ENCODE measurements at places on chromosomes 1 and 21. TPM values are rescaled to one million over a fixed set of nuclear protein-coding genes. Genes with fewer than 3 reads are reported as not detected.

The PLXNA2 gene
- 92.8 TPM for total RNA-seq

The ST6GALNAC3 gene
- 3.4 TPM for total RNA-seq

The C1orf210 gene
- 22.5 TPM for total RNA-seq

The OR2T29 gene
- total RNA-seq, result not detected

The SPRR2A gene
- total RNA-seq, result not detected

The OR2AJ1 gene
- total RNA-seq, result not detected

The CSRP1 gene
- total RNA-seq, result 235 TPM

The GSTM5 gene
- 11.6 TPM for total RNA-seq

DNA sequence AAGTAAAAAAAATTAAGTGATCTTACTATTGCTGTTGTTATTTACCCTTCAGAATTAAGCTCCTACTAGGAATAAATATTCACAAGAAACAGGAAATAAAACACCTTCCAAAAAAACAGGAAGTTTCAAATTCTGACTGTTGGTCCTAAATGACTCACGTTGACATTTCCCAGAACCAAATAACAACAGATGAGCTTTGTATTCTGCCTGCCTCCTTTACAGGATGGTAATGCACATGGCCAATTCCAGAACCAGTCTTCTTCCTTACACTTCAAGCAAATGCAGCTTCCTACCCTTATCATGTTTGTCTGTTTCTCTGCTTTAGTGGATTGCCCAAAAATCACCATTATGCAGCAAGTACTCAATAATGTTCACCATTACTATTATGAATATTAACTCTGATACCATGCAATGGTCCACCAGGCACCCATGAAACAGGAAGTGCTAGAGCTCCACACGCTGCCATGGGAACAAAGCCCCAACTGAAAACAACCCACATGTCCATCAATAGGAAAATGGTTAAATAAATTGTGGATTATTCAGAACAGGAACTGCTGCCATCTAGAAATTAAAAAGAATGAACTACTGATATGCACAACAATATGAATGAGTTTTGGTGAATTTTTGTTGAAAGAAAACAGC, 8.9 kb downstream of the CASP9 start:
- DNase-seq, result no peak

DNA sequence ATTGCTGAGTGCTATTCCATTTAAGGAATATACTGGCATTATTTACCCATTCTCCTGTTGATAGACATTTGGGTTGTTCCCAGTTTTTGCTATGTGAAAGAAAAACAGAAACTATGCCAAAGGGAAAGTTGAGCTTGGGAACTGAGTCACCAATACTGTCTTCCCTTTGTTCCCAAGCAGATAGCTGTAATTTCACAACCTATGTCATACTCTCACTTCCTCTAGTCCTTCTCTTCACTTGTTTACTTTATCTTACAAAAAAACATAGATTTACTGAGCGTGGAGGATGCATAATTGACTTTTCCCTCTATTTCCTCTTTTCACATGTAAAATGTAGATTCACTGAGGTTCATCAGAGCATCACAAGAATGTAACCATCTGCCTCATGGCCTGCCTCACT, 32.4 kb upstream of the PGBD5 start:
- no peak for DNase-seq

DNA sequence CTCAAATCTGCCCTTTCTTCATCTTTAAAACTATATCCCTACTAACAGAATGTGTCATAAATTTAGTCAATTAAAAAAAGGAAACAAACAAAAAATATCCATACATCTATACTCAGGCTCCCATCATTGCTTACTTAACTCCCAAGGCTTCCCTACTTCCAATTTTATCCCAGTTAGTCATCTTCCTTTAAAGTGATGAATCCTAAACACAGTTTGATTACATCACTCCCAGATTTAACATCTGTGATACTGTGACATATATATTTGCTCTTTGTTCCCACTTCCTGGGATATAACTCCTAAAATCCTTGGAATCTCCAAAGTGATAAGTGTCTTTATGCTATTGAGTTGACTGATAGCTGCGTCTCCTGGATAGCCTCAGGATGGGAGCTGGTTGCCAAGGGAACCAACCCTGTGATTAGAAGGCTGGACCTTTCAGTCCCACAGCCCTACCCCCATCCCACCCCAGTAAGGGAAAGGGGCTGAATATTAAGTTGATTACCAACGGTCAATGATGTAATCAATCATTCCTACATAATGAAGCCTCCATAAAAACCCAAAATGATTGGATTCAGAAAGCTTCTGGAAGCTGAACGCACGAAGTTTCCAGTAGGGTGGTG, 21.6 kb downstream of the GLMN start:
- no peak for DNase-seq

DNA sequence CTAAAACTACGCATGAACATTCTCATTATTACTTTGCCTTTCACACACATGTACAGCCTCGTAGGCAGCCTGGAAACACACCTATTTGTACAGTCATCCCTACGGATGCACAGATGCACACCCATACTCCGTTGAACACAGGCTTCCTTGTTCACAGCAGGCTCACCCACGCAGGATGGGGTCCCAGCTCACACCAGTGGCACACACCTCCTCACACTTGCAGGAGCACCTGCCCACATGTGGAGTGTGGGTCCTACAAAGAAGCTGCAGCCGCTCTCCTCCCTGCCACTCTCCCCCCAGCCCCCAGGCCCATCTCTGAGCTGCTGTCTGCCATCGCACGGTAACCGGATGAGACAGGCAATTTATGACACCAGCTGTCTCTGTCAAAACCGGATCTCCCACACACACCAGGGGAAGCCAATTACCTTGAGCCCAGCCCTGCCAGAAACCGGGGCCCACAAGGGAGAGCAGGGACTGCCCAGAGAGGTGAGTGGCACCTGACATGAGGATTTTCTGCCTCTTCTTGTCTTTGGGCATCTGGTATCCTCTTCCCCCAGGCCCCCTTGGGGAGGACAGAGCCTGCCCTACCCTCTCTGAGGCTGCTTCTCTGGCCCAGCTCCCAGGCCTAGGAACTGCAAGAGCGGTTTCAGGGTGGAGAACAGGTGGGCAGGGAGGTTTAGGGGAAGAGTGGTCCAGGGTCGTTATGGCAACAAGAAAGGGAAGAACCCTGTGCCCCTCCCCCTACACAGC, 175.4 kb downstream of the IGSF21 start:
- DNase-seq, result no peak

DNA sequence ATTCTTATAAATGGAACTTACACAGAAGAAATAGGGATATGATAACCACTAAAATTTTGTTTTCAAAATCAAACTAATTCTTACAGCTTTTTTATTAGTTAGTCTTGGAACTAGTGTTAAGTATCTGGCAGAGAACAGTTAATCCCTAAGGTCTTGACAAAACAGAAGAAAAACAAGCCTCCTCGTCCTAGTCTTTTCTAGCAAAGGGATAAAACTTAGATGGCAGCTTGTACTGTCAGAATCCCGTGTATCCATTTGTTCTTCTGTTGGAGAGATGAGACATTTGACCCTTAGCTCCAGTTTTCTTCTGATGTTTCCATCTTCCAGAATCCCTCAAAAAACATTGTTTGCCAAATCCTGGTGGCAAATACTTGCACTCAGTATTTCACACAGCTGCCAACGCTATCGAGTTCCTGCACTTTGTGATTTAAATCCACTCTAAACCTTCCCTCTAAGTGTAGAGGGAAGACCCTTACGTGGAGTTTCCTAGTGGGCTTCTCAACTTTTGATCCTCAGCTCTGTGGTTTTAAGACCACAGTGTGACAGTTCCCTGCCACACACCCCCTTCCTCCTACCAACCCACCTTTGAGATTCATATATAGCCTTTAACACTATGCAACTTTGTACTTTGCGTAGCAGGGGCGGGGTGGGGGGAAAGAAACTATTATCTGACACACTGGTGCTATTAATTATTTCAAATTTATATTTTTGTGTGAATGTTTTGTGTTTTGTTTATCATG, 42.3 kb upstream of the LAMC2 start:
- DNase-seq, result no peak

- peak; percentile 38 for DNase-seq
Measured at GRCh38 chr21:46205166-46205565, 20.9 kb upstream of the SPATC1L start.

DNA sequence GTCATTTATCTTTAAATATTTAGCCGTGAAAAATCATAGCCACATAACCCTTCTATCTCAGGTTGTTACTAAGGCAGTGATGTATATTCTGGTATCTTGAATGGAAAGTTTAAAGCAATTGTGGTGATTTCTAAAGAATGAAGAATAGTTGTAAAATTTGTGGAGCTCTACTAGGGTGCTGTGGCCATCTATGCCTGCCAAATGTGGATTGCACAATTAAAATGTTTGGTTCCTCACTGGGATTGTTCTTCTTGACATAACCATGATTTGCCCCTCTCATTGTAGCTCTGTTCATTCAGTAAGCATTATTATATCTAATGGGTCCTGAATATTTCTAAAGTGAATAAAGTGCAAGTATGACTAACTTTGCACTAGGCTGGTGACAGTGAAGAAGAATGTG, 50.1 kb downstream of the AK4 start:
- DNase-seq, result no peak

DNA sequence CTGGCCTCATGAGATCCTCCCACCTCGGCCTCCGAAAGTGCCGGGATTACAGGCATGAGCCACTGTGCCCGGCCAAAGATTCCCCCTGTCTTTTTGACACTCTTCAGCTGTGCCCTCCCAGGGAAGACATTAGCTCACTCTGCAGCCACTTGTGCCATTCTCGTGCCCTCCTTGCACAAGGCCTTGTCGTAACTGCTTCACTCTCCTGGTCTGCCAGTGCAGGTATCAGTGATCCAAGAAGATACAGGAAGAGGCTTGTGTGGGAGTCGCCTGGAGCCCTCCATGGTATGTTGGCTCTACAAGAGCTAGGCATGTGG, 22.0 kb upstream of the WDR26 start:
- DNase-seq, result no peak

DNA sequence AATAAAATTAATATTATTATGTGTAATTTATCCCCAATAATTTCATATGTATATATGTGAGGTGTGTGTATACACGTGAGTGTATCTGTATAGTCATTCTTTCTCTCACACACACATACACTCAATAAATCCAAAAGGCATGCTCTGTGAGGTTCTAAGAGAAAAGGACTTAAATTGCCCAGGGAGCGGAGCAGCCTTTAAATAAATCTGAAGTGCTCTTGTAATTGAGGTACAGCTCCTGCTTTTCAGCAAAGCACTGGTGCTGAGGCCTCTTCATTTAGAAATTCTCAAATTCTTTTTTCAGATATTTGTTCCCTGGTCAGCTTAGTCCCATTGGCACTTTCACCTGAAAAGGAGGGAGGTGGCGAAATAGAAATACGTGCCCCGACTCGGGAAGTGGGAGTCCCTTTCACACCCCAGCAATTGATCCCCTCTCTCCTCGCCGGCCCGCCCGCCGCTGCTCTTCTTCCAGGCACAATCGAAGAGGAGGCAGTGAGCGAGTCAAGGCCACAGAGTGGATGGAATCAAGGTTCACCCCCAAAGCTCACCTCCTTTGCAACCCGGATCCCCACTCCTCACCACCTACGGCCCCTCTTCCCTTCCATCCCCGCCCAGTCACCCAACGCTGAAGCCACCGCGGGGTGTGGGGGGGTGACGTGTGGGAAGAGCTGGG, 944 bp downstream of the PLPPR5 start:
- peak; percentile 55 for DNase-seq

GRCh38 chr1:30879940-30880677, 28.4 kb downstream of the SDC3 start:
- DNase-seq, result no peak

DNA sequence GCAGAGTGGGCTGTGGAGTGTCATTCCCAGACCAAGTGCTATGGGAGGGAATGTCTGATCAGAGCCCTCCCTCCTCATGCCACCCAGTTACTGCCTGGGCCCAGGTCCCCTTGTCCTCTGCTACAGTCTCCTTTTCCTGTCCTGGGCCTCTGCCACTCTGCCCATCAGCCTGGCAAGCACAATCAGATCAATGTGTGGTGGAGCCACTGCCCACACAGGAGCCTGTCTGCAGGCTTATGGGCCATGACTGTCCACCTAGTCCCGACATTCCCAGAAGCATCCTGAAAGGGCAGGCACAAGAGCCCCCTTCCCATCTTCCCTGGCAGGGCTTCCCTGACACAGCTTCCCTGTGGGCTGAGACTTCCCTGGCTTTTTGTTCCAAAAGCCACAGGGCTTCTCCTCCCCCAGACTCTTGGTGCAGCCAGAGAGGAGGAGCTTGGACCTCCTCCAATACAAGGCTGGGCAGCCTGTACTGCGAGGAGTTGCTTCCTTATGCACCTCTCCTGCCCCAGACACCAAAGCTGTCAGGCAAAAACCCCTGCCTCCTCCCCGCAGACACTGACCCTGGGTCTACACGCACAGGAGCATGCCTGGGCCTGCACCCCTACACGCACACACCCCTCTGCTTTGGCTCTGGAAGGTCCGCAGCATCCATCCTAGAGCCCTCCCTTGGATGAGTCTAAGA, 29.2 kb upstream of the CNTN2 start:
- DNase-seq, result no peak

DNA sequence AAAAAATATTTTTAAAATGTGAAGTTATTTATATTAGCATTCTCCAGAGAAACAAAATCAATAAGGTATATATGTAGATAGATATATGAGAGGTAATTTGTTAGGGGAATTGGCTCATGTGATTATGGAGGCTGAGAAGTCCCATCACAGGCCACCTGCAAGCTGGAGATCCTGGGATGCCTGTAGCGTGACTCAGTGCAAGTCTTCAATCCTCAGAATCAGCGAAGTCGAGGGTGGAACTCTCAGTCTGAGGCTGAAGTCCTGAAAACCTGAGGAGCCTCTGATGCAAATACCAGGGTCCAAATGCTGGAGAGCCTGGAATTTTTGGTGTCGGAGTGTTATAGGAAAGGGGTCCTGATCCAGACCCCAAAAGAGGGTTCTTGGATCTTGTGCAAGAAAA, 658.5 kb downstream of the USP25 start:
- no peak for DNase-seq

DNA sequence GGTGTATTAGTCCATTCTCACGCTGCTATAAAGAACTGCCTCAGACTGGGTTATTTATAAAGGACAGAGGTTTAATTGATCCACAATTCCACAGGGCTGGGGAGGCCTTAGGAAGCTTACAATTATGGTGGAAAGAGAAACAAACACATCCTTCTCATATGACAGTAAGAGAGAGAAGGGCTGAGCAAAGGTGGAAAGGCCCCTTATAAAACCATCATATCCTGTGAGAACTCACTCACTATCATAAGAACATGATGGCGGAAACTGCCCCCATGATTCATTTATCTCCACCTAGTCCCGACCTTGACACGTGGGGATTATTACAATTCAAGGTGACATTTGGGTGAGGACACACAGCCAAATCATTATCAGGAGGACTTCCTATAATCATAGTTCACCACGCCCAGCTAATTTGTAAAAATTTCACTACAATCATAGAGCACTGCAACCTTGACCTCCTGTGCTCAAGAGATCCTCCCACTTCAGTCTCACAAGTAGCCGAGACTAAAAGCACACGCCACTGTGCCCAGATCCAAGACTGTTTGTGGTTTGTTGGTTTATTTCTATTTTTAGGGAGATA, 164.9 kb downstream of the RERE start:
- DNase-seq, result no peak

DNA sequence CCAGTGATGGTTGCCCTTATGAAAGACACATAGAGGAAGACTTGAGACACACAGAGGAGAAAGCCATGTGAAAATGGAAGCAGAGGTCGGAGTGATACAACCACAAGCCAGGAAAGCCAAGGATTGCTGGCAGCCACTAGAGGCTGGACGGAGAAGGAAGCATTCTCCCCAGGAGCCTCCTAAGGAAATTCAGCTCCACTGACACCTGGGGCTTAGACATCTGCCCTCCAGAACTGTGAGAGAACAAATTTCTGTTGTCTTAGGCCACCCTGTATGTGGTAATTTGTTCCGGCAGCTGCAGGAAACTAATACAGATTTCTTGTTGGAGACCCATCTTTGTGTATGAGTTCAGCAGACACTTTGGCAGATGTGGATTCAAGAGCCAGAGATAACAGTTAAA, 126.9 kb upstream of the ATP1A1 start:
- DNase-seq, result no peak

Data from left lung (tissue), 14 donors.